ENCODE measurements at places on chromosomes 13 and 19.

DNA sequence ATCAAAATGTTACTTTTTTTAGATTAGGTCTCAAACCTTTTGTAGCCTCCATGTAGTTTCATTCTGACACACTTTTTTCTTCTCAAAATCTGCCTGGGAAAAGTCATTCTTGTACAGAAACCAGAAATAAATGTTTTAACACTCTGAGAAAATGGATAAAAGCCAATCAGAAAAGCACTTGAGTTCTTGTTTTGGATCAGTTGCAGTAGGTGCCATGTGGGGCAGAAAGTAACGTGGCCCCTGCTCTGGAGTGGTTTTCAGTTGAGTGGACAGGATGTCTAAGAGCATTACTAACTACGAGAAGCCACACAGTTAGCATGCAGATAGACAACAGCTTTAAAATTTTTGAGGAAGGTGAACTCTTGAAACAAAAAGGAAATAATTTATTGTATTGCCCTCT is 19.1 kb downstream of the GPR183 start:
- DNase-seq = peak; percentile 68

- no peak for DNase-seq
These were observed 84.7 kb downstream of the ERCC5 start for GRCh38 chr13:102930566-102930965.

GRCh38 chr19:34969721-34970120 is 5.7 kb upstream of the ZNF792 start:
- no peak for DNase-seq

DNA sequence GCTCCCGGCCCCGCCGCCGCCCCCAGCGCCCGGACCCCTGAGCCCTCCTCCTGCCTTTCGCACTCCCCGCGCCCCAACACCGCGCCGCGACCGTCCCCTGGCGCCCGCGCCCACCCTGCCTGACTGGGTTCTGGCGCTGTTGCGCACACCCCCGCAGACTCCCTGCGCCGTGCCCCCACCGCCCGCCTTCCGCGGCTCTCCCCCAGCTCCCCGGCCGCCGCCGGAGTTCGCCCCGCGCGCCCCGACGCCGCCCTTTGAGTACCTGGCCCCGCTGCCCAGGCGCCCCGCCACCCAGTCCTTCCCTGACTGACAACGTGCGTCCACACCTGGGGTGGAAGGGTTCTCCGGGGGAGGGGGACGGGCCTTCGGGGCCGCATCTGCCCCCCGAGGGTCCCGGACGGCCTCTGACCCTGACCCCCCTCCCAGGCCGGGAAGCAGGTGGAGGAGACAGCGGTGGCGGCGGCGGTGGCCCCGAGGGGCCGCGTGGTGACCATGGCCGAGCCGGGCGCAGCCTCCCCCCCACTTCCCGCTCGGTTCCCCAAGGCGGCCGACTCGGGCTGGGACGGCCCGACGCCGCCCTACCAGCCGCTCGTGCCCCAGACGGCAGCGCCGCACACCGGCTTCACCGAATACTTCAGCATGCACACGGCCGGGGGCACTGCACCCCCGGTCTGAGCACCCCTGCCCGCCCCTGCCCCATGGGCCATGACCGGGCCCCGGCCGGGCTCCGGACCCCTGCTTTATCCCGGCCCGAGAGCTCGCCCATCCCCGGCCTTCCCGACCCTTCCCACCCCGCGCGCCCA is 1.4 kb upstream of the MEGF8 start:
- DNase-seq = peak; percentile 30

DNA sequence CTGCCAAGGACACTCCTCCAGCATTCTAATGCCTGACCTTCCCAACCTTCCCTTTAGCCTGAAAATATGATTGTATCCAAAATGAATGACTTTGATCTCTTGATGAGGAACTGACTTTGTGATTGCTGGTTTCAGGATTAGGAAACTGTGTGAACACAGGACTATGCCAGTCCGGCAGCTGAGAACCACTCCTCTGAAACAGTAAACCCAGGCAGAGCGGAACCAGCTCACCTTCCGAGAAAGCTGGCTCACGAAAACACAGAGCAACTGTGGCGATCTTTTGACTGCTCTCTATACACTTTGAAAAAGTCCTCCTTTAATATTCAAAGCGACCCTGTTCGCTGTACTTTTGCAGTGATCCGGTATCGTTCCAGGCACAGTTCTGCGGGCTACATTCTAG is 258.8 kb upstream of the IRS2 start:
- DNase-seq = no peak

DNA sequence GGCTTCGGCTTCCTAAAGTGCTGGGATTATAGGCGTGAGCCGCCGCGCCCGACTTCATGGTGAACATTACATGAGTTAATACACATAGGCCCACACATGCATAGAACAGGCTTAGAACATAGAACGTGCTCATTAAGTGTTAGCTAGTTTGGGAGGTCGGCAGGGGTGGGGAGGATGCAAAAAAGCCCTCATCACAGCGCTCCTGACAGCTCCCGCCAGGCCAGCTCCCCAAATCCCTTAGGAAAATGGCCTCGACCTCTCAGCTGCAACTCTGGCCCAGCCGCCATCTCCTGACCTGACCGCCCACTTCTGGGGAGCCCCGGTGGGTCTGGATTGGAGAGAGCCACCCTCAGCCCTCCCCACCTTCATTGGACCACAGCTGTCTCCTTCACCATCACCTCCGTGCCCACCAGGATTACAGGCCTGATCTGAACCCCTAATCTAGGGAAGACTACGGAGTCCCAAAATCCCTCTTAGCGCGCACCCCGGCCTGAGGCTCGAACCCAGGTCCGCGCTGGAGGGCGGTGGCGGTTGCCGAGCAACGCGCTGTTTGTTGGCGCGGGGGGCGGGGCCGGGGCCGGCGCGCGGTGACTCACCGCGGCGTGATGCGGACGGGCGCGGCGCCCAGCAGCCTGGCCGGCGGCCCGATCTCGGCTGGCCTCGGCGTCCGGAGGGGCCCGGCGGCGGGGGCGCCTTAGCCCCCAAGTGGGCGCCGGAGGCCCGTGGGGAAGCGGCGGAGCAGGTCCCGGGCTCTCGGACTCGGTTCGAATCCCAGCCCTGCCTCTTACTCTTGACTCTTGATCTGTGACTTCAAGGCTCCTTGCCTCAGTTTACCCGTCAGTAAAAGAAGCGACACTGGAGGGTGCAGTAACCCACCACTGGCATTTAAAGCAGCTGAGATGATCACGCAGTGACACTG is 26.7 kb upstream of the NANOS3 start:
- peak; percentile 83 for DNase-seq

GRCh38 chr19:35378356-35378755 is 7.5 kb downstream of the GPR42 start:
- DNase-seq = no peak

DNA sequence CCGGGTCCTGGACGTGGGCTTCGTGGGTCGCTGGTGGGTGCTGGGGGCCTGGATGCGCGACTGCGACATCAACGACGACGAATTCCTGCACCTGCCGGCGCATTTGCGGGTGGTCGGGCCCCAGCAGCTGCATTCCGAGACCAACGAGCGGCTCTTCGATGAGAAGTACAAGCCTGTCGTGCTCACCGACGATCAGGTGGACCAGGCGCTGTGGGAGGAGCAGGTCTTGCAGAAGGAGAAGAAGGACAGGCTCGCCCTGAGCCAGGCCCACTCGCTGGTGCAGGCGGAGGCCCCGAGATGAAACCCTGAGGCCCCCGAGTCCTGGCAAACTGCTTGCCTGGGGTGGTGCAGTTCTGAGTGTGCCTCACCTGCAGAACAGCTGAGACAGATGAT is 787 bp downstream of the TIMM29 start:
- DNase-seq = no peak

- peak; percentile 12 for DNase-seq
These were observed 4.8 kb downstream of the PDX1 start for GRCh38 chr13:27924529-27925141.

- DNase-seq = no peak
These were observed 27.1 kb downstream of the IZUMO4 start for GRCh38 chr19:2123682-2124387.

GRCh38 chr19:49017041-49017665 is at the start of gene LHB:
Gene LHB, minus strand, starts transcription at chr19:49017091. Its CDS starts 10 bp downstream, at chr19:49017081.
- no peak for DNase-seq

DNA sequence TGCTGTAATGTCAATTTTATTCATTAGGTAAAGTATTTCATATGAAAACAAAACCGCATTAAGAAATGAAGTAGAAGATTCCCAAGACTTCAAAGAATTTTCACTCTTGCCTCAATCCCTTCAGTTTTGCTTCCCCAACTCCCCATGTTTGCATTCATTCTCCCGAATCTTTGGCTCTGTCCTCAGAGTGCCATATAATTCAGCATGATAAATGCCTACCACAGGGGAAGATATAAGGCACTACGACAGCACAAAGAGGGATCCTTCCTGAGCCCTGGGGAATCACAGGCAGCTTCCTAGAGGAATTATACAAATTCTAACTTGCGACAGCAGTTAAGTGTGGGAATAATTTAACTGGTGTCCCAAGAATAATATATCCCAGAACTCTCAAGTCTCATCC is 68.5 kb downstream of the TSC22D1 start:
- DNase-seq = no peak

GRCh38 chr19:1744133-1744665 is 9.1 kb upstream of the ONECUT3 start:
- no peak for DNase-seq

DNA sequence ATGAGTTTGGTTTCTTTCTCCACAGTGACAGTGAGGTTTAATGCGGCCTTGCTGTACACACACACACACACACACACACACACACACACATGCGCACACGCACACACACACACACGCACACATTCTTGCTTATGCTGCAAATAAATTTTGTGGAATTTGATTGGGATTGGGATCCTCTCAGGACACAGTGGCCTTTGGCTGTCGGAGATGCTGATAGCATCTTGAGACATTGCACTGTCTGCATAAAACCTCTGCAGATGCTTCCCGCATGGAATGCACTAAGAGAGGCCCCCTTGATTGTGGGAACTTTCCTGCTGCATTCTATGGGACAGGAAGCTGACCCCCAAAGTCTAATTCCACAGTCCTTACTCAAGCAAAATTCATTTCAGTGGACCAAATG is 145.6 kb downstream of the FLT1 start:
- DNase-seq = no peak

GRCh38 chr13:30172593-30173302 is 134.6 kb downstream of the KATNAL1 start:
- no peak for DNase-seq

GRCh38 chr19:53853707-53854106 is 14.0 kb upstream of the MYADM start:
- DNase-seq = no peak

DNA sequence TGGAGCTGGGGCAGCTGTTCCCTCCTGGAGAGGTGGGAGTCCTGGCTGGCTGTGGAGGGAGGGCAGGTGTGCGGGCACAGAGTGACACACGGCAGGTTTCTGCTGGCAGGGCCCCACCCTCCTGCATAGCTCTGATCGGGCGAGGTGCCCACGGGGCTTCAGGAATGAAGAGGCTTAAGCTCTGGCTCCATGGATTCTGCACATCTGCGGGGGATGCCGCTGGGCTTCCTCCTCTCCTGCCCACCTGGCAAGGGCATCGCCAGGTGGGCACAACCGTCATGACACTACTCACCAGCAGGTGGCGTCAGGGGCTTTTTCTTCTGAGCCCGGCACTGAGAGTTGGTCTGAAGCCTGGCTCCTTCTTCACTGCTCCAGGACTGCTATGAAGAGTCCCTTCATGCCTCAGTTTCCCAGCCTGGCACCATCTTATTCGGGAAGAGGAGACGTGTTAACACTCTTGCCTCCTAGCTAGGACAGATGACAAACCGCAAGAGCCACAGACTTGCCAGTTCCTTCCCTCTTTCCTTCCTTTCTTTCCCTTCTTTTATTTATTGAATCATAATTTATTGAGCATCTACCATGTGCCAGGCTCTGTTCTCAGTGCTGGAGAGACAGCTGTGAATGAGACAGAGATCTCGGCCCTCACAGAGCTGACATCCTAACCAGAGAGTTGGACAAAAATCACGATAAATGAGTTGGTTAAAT is 15.2 kb upstream of the PAK4 start:
- DNase-seq = peak; percentile 69

- DNase-seq = no peak
These were observed 6.9 kb downstream of the IRF2BP1 start for GRCh38 chr19:45879055-45879454.

- no peak for DNase-seq
These were observed 1.2 kb upstream of the PLEKHG2 start for GRCh38 chr19:39411081-39411831.

- no peak for DNase-seq
These were observed 31.2 kb upstream of the TEX29 start for GRCh38 chr13:111289251-111289650.

GRCh38 chr19:51505904-51506303 is 4.3 kb upstream of the SIGLEC12 start:
- no peak for DNase-seq

GRCh38 chr19:48537541-48537940 is 14.4 kb upstream of the SULT2B1 start:
- DNase-seq = no peak

DNA sequence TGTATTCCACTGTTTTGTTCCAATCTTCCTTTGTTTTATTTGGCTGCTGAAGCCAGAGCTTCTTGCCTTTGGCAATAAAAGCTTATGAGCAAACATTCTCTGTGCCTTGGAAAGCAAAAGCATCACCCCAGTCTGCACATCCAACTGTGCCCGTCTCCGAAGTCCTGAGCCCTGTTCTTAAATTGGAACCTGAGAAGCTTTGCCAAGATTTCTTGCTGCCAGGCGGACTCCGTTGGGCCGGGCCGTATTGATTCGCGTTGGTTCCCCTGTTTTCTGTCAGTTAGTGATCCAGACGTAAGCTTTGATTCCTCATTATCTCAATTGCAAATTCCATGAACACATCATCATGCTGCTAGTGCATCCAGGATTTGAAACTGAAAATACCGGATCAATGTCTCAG is 793.0 kb downstream of the OLFM4 start:
- no peak for DNase-seq

GRCh38 chr13:58852076-58852475 is 1220.5 kb downstream of the PCDH17 start:
- DNase-seq = no peak

GRCh38 chr13:43110036-43110435 is 86.7 kb downstream of the DNAJC15 start:
- DNase-seq = no peak

- no peak for DNase-seq
These were observed 3.8 kb downstream of the COX6B2 start for GRCh38 chr19:55350620-55351315.

DNA sequence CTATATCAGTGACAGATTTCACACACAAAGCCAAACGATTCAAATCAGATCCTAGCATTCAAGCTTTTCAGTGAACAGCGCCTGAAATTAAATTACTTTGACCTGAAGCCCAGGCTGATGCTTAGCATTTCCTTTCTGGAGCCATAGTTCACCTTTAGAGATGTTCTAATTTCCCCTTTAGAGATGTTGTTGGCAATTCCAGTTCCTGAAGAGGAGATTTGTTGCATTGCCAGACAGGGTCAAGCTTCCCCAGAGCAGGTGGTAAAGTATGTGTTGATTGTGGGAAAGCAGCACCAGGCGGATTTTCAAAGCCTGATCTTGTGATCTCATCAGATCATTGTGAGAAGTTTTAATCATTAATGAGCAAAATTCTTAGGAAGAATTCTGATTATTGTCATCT is 609.8 kb upstream of the KLF12 start:
- DNase-seq = no peak

All from activated naive CD8-positive, alpha-beta T cell treated with anti-CD3 and anti-CD28 coated beads for 36 hours (primary cell).